Left renal pelvis (tissue), 4 donors: ENCODE measurements at places on chromosomes 7 and 10.

DNA sequence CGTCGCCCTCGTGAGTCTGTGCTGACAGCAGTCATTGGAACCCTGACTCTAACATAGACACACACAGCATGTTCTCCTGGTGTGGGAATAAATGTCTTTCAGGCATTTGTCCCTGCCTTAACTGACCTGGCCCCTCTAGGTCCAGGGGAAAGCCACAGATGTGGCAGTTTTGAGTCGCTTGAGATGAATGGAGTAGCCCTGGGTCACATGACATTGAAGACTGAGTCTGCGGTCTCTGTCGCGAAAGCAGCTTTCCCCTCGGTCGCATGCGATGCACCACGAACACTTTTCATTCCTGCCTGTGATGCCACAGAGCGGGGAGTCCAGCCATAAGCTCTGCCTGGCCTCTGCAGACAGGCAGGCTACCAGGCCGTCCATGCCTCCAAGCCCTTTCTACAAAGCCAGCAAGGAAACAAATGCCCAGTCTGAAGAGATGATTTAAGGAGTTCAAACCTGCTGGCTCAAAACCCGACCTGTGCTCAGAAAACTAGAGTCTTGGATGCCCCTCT lies 172.3 kb downstream of the WDR37 start:
- DNase-seq = no peak

GRCh38 chr7:110001254-110001938 lies 1089.5 kb upstream of the LRRN3 start:
- DNase-seq = no peak

DNA sequence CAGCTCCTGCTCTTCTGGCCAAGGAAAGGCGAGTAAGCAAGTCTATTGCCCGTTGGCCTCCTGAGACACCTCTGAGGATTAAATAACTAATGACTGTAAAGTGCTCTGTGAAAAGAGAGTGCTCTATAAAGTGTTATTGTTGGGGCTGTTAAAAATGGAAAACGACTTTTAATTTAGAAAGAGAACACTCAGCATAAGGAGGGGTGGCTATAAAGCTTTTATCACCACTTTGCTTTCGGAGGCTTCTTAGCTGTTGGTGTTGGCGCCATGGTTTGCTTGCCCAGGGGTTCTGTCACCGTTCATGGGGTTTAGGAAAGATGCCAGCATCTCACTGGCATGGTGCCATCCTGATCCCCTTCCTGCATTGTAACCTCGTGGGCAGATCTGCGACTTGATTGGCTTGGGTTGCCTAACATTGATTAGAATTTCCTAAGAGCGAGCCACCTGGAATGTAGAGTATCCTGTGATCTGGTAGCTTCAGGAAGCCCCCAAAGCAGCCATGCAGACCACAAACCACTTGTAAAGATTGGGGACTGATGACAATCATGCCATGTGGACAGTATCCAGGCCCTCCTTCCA lies 509.9 kb downstream of the LRMDA start:
- no peak for DNase-seq

DNA sequence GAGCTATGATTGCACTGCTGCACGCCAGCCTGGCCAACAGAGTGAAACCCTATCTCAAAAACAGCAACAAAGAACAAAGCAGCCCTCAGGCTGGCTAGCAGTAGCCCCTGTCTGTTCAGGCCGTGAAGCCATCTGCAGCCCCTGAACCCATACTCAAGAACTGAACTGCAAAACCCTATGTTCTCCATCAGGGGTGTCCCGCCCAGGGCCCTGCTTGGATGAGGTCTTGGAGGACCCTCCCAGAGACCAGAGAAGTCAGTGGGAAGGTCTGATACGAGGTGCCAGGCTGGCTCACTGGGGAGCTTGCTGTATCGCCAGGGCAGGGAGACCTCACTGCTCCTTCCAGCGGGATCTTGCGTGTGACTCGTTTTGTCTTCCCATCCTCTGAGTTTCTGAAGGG lies 39.3 kb downstream of the RBM17 start:
- no peak for DNase-seq

- no peak for DNase-seq
Observed at GRCh38 chr7:82005056-82005455, 235.2 kb upstream of the HGF start.

DNA sequence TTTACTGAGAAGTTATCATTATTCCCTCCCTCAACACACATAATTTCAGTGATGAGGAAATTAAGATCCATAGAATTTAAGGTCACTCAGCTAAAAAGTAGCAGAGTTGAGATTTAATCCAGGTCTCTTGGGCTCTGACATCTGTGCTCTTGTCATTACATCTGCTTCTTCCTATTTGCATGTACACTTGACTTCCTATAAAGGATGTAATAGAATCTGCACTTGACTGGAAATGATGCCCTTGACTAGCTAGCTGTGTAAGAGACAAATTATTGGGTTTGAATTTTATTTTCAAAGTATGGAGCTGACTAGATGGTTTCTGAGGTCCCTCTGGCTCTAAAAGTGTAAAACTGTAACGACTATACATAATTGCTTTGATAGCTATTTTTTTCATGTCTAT lies 59.5 kb downstream of the AGK start:
- no peak for DNase-seq

GRCh38 chr10:51683031-51683691 lies 16.2 kb downstream of the CSTF2T start:
- DNase-seq = no peak

DNA sequence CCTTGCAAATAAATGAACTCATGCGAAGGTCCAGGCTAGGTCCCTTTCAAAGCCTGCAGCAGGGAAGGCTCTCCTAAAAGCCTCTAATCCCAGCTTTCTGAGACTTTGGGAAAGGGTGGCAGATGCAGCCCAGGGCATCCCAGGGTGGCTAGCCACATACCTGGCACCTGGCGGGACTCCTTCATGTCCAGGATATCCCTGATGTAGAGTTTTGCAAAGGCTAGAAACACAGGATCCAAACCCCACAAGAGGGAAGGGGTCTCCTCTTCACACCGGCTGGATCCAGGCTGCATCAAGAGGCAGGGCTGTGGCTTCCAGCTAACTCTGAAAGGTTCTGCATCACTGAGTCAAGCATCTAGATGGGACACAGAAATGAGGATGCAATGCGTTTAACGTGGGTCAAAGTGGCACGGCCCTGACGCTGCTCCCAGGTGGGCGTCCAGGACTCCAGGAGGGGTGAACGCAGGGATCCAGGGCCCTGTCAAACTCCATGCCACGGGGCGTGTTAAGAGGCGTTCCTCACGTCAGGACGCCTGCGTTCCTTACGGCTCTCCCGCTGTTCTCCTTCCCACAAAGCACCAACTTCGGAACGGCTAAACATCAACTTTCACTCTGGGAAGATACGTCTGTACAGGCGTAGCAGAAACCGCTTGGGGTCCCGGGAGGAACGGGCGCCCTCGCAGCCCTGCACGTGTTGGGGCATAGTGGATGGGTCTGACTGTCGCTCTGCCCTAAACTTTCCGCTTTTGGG lies 507 bp downstream of the STN1 start:
- DNase-seq = no peak

DNA sequence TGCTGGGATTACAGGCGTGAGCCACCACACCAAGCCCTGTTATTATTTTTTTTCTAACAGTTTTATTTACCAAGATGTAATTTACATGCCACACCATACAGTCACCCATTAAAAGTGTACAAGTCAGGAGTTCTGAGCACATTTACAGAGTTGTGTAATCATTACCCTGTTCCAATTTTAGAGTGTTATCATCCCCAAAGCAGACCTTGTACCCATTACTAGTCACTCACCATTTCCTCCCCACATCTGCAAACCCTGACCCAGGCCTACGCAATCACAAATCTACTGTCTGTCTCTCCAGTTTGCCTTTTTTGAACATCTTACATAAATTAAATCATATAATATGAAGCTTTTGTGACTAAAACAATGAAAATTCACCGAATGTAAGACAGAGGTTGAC lies 402.9 kb upstream of the FOXK1 start:
- DNase-seq = no peak

- no peak for DNase-seq
Observed at GRCh38 chr7:101133621-101134398, 6.9 kb downstream of the SERPINE1 start.

GRCh38 chr10:43939939-43940820 lies 291.5 kb upstream of the ZNF32 start:
- DNase-seq = no peak

- no peak for DNase-seq
Observed at GRCh38 chr7:126574276-126575250, 678.2 kb downstream of the GRM8 start.

DNA sequence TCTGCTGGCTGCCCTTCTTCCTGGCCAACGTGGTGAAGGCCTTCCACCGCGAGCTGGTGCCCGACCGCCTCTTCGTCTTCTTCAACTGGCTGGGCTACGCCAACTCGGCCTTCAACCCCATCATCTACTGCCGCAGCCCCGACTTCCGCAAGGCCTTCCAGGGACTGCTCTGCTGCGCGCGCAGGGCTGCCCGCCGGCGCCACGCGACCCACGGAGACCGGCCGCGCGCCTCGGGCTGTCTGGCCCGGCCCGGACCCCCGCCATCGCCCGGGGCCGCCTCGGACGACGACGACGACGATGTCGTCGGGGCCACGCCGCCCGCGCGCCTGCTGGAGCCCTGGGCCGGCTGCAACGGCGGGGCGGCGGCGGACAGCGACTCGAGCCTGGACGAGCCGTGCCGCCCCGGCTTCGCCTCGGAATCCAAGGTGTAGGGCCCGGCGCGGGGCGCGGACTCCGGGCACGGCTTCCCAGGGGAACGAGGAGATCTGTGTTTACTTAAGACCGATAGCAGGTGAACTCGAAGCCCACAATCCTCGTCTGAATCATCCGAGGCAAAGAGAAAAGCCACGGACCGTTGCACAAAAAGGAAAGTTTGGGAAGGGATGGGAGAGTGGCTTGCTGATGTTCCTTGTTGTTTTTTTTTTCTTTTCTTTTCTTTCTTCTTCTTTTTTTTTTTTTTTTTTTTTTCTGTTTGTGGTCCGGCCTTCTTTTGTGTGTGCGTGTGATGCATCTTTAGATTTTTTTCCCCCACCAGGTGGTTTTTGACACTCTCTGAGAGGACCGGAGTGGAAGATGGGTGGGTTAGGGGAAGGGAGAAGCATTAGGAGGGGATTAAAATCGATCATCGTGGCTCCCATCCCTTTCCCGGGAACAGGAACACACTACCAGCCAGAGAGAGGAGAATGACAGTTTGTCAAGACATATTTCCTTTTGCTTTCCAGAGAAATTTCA lies 1.7 kb downstream of the ADRB1 start:
- DNase-seq = no peak

DNA sequence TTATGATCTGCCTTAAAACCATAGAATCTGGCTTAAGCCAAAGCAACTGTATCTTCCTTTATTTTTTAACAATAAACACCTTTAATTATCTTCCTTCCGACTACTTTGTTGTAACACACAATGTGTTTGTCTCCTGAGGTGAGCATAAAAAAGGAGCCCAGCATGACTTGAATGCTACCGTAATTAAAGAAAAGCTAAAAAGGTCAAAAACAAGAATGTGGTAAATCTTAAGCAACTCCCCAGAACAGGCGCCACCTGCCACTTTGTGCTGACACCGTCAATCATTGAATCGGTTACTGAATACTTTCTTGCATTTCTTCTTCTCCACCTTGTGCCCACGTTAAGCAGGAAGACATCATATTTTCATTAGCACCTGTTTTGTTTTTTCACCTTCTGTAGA lies 569.9 kb upstream of the C7orf33 start:
- no peak for DNase-seq

GRCh38 chr10:71239946-71240795 lies 27.8 kb downstream of the UNC5B start:
- DNase-seq = no peak

DNA sequence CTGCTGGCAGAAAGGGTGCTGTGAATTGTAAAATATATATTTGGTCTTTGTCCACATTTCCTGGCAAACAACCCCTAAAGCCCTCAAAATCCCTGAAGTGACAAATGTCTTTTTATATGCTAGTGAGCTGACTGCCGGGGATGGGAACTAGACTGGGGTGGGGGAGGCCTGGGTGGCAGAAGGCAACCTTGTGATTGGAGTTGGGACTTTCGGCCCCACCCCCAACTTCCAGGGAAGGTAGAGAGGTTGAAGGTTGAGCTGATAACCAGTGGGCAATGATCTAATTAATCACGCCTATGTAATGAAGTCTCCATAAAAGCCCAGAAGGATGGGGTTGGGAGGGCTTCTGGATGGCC lies 2.7 kb downstream of the EPHA1 start:
- no peak for DNase-seq

DNA sequence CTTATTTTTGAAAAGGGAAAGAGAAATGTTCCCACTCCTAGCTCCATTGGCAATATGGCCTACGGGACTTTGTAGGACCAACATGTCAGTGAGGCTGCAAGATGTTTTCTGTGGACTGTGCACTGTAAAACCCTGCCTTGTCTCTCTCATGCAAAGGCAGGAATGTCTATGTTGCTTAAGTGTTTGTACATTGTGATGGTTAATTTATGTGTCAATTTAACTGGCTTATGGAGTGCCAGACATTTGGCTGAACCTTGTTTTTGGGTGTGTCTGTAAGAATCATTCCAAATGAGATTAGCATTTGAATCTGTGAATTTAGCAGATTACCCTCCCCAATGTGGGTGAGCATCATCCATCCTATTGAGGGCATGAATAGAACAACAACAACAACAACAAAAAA lies 4.1 kb upstream of the PCLO start:
- no peak for DNase-seq

DNA sequence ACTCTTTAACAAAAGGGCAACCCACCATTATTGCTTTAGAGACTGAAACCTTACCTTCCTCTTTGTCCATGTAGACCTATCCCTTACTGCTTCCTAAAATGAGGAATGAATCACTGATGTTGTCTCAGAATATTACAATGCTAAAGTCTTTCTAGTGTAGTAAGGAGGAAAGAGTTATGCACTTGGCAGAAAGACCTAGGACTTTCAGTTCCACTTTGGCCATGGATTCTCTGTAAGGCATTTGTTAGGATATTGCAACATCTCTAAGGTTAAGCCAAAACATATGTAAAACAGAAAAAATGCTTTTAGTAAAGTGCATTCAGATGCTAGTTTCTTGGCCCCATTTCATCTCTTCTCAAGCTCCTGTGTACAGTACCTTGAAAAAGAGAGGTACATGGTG lies 230.9 kb downstream of the PARD3 start:
- no peak for DNase-seq

DNA sequence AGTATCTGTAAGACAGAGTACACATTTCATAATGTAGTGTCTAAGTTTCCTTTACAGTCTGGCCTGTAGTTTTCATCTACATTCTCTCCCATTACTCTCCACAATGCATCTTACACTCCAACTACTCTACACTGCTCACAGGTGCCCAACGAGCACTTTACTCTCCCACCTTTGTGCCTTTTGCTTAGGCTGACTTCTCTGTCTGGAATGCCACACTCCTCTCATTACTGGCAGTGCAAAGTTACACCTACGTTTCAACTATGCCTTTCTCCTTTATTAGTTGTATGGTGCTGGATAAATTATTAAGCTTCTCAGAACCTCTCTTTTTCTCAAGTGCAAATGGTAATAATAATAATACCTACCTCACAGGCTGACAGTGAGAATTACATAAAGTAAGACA lies 70.5 kb downstream of the RNLS start:
- DNase-seq = no peak
